NCI-H774 (cell line): ENCODE measurements at places on chromosomes 7 and 10.

- DNase-seq = no peak
Observed at GRCh38 chr7:51619880-51620279, 303.3 kb upstream of the COBL start.

- DNase-seq = peak; percentile 82
Observed at GRCh38 chr10:44752451-44753441, 158.4 kb upstream of the TMEM72 start.

DNA sequence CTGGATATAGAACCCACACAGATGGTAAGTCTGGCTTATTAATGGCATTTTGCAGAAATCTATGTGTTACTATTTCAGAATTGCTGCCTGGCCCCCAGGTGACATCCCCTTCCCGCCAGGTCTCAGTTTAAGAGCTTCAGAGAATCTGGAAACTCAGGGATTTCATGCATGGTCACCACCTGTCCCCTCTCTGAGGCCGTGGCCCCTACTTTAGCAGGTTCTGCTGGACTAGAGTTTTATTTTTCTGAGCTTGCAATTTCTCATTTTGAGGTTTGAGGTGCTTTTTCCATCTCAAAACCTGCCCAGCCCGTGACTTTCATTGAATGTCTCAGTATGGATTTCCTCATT, 24.7 kb upstream of the GJD4 start:
- DNase-seq = no peak

DNA sequence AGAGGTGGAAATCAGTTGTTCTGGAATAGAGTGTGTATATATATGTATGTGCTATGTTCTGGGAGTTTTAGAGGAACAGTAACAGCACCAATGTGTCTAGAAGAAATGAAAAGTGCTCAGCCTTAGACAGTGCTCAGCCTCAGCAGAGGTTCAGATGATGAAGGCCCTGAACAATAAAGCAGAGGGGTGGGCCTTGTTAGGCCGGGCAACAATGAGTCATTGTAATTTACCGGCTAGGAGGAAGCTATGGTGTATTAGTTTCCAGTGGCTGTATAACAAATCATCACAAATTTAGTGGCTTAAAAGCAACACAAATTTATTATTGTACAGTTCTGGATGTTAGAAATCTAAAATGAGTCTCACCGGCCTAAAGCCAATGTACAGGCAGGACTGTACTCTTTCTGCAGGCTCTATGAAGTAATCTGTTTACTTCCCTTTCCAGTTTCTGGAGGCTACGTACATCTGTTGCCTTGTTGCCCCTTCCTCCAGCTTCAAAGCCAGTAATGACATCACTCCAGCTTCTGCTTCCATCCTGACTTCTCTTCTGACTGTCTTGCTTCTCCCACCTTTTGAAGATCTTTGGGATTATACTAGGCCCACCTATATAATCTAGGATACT, 84.6 kb downstream of the CH25H start:
- DNase-seq = no peak

- DNase-seq = no peak
Observed at GRCh38 chr7:662576-662975, 63.9 kb upstream of the DNAAF5 start.

DNA sequence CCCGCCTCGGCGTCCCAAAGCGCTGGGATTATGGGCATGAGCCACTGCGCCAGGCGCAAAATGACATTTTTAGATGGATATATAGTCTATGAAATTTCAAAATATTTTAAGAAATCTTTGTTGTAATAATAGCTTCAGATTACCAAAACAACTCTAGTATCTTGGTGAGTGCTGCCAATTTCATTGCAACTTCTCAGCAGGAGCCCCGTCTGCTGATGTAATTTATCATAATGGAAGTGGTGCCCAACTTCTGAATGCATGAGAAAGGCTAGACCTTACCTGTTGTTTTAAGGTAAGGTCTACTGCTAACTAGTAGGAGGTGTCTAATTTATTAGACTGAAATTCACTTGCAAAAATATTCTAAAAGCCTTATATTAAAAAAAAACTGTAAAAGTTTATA, 20.0 kb downstream of the PDSS1 start:
- DNase-seq = no peak

DNA sequence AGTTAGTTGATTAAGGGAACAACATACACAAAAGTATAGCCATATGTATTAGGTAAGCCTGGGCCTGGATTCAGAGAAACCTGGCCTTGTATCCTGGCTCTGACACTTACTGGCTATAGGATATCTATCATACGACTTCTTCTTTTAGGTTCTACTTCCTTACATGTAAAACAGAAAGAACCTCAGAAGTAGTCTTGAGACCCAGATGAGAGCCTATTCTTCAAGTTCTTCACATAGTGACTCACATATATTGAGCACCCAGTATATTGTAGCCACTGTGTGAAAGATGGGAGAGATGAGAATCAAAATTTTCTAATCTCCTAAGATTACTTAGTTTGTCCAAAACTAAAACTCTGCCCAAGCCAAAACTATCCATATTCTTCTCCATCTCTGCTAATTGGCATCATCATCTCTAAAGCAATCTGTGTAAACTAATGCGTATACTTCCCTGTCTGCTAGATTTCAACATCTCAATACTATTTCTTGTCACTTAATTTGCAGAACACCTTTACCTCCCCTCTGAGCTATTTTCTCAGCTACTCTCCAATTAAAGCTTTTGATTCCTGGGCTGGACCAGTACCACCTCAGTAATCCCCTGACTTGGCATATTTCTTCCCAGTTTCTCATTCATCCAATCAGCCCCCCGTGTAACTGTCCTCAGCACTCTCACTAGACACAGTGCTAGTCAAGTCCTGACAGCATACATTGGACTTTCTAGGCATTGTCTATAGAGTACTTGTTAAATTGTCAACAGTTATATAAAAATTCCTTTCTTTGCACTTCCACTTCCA, 53.5 kb upstream of the MET start:
- no peak for DNase-seq

DNA sequence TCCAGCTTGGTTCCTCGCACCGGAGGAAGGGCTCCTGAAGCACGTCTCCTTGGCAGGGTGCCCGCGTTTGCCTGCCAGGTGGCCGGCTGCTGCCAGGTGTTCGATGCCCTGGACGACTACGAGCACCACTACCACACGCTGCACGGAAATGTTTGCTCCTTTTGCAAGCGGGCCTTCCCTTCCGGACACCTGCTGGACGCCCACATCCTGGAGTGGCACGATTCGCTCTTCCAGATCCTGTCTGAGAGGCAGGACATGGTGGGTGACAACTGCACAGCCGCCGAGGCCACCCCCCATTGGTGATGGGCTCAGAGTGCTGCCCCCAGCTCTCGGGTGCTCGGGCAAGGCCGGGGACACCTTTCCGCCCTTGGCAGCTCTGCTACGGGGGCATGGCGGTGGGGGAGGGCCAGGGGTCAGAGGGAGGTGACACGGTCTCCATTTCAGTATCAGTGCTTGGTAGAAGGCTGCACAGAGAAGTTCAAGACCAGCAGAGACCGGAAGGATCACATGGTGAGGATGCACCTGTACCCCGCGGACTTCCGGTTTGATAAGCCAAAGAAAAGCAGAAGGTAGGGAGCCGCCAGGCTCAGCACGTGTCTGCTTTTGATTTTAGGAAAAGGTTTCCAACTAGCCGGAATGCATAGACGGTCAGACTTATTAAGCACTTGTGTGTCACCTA, 1.1 kb downstream of the ZNF511 start:
- DNase-seq = peak; percentile 50

- peak; percentile 65 for DNase-seq
Observed at GRCh38 chr7:135801045-135801693, 52.6 kb upstream of the FAM180A start.

GRCh38 chr7:129989466-129989865, 36.7 kb upstream of the UBE2H start:
- DNase-seq = no peak

DNA sequence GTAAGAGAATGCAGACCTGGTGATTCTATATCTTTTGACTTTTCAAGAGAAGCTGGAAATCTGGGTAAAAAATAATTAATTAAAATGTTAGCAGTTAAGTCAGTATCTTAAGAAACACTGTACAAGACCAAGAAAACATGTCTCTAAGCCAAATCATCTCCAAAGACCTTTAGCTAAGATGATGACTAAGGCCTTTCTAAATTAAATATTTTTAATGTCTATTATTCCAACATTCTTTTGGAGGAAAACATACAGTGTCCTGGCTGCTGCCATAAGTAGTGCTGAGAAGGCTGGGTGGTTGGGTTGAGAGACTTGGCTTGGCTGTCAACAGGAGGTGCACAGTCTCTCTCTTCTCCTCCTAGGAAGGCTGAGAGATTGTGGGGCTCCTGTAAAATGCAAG, 20.3 kb downstream of the STARD3NL start:
- no peak for DNase-seq

DNA sequence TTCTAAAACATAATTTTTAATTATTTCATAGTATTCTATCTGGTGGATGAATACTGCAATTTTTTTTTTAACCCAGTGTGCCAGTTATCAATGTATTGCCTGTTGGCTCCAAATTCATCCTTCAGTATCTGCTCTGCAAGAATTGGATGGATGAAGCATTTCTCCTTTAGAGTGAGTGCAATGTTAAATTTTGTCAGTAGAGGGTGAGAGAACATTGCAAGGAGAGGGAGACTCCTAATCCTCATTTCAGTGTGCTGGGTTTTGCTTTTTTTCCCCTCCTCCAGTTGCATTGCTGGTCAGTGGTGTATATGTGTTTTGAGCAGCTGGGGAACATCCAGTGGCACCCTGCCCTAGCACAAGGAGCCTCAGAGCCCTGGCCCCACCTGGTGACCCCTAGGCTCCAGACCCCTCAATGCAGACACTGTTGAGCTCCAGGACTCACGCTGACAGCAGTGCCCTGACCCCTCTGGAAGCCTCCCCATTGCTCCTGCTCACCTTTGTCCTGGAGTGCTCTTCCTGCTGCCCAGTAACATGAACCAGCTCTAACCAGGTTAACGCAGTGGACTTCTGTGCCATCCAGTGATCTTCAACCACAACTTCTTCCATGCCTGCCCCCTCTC, 199.4 kb downstream of the USP6NL start:
- no peak for DNase-seq

GRCh38 chr10:3372281-3372680, 199.7 kb upstream of the PITRM1 start:
- DNase-seq = no peak

- peak; percentile 65 for DNase-seq
Observed at GRCh38 chr7:98051118-98051744, 55.4 kb upstream of the LMTK2 start.

DNA sequence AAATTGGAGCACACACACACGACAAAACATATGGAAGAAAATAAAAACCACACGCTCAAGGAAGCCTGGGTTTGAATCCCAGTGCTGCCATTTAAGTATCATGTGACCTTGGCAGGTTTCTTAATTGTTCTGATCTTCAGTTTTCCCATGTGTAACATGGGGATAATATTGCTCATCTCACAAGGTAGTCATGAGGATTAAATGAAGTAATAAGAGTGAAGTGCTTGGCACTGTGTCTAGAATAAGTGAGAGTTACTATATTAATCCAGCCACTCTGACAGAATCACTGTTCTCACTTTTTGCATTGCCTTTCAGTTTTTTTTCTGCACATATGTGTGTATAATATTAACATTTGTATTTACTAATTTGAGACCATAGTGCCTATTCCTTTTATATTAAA, 43.3 kb downstream of the GOLGA7B start:
- DNase-seq = no peak

GRCh38 chr7:38889872-38890432, 19.0 kb downstream of the VPS41 start:
- DNase-seq = no peak

DNA sequence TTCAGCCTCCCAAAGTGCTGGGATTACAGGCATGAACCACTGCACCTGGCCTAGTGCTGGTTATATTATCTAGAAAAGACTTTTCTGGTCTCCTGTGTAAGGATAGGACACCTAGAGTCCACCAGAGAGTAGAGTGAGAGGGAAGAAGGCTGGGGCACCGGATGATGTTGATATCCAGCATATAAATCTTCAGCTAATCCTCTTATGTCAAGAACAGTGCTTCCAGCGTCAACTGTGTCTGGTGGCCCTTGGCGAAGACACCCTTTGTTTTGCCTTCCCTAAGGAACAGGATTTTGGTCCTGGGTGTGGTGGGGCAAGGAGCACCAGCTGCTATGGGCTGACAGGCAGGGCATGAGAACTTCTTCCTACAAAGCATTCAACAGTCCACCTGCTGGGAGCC, 16.3 kb upstream of the INMT start:
- DNase-seq = no peak

DNA sequence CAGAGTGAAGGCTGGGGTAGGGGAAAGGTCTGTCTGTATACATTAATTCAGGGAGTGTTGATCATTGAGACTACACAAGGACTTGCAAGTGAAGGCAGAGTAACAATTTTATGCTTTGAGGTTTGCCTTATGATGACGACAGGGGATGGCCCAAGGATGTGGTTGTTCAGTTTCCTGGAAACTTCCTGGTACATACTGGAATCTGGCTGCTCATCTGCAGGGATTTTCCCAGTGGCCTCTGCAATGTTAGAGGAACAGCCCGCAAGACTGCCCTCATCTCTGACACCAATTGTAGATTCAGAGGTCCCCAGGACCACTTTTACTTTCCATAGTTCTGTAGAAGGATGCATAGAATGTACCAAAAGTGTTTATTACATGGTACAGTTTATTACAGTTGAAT, 189.6 kb downstream of the TMEM178B start:
- no peak for DNase-seq

GRCh38 chr10:122021828-122022227, 32.9 kb downstream of the TACC2 start:
- no peak for DNase-seq

DNA sequence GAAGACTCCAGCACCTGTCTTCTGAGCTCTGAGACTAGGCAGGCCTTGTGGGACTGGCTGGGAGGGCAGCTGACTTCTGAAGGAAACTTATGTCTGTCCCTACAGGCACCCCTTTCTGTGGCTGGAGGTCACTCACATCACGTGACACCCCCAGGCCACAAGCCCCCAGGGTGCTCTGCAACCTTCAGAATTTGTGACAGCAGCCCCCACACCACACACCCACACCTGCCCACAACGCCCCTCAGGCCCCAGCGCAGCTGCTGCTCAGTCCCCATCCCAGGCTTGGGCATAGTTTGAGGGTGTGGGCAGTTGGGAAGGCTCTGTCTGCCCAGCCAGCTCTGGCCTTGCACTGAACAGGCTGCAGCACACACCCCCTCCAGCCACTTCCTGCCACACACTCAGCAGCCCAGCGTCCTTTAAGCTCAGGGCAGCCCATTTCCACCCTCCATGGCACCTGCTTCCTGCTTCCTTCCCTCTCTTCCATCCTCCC, 80.0 kb upstream of the UNC5B start:
- DNase-seq = no peak
